ENCODE measurements at places on chromosomes 5 and 9.

- no peak for DNase-seq
These were observed 157.4 kb downstream of the RMI1 start for GRCh38 chr9:84137968-84138367.

DNA sequence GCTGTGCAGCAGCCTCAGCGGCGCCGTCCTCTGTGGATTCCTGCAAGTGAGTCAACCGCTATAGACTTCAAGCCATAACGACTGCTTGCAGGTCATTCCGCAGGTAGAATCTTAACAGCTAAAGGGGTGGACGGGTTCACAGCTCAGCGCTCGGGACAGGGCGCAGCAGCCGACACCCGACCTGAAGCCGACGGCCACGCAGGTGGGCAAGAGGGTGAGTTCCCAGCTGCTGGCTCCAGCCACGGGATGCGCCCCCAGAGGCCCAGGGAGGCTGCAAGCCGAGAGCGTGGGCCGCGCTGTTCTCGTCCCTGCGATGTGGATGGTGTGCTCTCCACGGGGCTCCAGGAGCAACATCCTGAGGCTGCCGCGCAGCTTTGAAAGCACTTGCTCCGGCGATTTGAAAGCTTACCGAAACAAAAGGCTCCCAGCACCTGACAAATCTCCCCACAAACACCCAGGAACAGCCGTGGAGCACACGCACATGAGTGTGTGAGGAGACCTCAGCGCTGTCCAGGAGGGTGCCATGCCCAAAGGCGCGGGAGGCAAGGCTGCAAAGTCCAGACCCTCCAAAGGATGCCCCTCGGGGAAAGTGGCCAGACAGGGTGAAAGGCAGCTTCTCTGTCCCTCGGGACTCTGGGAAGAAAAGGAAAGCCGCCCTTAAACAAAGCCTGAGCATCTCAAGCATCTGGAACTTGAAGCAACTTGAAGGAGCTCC lies 48.7 kb downstream of the EXD3 start:
- no peak for DNase-seq

- DNase-seq = no peak
These were observed 1185.1 kb upstream of the C9orf72 start for GRCh38 chr9:28758341-28758740.

GRCh38 chr5:168464214-168464613 lies 22.1 kb upstream of the RARS1 start:
- DNase-seq = no peak

GRCh38 chr9:15873573-15874177 lies 320.8 kb downstream of the CCDC171 start:
- peak; percentile 0 for DNase-seq

DNA sequence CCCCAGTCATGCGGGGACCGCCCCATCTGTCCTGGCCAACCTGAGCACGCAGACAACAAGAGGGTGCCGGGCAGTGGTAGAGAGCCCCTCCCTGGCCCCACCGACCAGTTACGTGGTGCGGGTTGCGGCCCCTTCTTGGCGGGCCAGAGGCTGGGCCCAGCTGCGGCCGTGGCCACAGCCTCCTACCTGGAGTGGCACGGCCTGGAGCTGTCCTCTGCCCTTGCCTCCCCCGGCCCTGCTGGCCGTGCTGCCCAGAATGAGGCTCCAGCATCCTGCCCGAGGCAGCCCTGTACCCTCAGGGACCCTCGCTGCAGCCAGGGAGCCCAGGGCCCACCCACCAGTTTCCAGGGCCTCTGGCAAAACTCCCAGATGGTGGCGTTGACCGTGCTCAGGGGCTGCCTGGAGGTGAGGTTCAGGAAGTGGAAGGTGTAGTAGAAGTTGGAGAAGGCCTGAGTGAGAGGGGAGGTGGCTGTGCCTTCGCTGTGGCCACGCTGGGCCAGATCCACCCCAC lies 5.7 kb downstream of the ENTPD8 start:
- DNase-seq = no peak

GRCh38 chr5:133396814-133397213 lies 215.5 kb downstream of the FSTL4 start:
- DNase-seq = no peak

- DNase-seq = no peak
These were observed 1.8 kb downstream of the CTXN3 start for GRCh38 chr5:127650649-127651048.
